ENCODE measurements at places on chromosomes 1 and 21.

DNA sequence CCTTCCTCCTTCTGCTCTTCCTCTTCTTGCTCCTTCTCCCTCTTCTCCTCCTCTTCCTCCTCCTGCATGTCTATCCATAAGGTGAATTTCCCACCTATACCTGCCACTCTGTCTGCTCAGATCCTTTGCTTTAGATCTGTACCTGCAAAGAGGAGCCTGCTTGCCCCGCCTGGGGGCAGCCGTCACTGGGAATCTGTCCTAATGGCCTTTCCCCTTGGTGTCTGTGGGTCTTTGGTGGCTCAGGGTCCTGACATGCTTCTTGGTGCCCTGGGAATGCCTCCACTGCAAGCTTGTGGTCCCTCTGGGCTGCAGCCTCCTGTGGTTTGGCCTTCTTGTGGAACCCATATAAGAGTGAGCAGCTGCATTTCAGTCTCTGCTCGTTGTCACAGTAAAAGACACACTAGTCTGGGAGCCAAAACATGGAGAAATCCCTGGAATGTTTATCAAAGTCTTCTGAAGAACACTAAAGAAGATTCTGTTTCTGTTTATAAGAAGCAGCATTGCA lies 79.5 kb upstream of the CSF3R start:
- DNase-seq = no peak

DNA sequence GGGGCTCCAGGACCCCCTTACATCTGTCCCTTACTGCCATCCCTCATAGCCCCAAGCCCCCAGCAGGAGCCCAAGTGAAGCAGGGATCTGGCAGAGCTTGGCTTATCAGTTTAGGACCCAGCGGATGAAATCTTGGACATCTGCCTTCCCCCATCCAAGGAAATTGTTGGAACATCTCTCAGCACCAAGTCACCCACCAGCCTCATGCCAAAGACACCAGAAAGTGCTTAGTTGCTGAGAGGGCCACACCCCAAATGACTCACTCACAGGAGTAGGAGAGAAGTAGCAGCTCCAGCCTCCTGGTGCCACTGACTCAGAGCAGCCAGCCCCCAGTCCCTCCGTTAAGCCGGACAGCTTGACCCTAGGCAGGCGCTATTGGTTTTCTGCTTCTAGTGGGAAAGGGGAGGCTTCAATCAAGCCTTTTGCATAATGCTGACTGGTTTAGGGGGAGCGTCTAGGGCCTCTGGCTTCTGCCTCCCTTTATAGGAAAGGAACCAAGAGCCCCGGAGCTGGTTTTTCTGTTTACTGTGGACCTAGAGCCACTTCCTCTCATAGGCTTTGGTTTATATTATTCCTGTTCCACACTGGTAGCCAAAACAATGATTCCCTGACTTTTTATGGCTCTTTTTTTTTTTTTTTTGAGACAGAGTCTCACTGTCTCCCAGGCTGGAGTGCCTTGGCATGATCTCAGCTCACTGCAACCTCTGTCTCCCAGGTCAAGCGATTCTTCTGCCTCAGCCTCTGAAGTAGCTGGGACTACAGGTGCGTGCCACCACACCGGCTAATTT lies 114.2 kb upstream of the IPO9 start:
- peak; percentile 98 for DNase-seq

DNA sequence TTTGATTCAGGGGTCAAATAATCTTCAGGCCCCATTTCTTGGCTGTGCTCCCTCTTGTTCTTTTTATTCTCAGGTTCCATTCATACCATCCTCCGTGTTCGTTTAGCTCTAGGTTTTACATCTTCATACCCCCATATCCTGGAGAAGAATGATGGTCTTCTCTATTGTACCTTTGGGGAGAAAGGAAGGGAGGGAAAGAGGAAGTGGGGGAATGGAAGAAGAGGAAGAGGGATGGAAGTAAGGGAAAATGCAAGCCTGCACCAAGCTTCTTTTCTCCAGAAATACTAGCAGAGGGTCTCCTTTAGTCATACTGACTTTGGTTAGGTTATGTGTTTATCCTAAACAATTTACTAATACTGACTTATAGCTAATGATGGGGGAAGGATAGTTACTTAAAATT lies 52.4 kb downstream of the FNBP1L start:
- no peak for DNase-seq

- DNase-seq = peak; percentile 96
Measured at GRCh38 chr1:25890239-25891034, 14.9 kb upstream of the PAQR7 start.

DNA sequence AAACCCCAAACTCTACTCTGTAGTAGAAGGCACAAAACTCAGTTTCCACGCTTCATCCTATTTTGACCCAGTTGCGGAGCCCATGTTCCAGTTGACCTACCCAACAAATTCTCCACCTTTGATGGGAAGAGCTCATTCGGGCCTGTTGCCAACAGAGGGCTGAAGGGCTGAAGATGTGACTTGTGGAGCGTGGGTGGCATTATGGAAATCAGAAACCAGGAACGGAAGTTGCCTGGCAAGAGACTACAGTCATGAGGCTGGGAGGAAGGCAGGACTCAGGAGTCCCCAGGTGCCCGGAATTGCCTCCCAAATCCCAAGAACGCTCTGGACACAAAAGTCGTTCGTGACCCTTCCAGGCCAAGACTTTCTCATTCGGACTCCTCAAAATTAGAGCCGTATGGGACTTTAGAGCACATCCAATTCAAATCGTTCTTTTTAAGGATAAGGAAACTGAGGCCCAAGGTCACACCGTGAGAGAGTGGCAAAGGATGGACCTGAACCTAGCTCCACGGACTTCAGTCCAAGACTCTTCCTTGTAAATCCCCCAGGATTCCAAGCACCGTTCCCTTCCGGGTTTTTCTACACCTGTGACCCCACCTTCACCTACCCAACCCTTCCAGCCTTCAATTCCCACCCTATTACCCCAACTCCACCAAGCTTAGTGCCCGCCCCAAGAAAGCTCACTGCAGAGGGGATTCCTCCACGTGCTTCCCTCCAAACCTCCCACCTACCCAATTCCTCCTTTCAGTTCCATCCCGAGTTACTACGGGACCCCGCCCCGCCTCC lies 739 bp downstream of the SMG5 start:
- DNase-seq = no peak

GRCh38 chr1:221573756-221574155 lies 168.1 kb downstream of the DUSP10 start:
- no peak for DNase-seq

DNA sequence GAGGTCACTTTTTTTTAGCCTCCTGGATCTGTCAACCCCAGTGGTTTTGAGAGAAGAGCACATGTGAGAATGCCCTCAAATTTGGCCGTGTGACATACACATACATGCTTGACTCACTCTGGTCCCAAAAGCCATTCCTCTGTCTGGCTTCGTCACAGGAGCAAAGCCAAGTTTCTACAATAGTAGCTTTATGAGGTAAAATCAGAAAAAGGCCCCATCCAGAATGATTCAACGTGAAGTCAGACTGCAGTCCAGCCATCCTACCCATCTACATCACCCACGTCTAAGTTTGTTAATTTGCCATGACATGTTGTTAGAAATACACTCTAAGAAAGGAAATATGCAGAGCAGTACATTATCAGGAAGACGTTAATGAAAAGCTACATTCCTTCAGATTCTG lies 245.2 kb downstream of the SDCCAG8 start:
- peak; percentile 79 for DNase-seq

- DNase-seq = no peak
Measured at GRCh38 chr1:53567450-53567849, 108.3 kb downstream of the DMRTB1 start.

GRCh38 chr1:94231746-94232145 lies 5.6 kb downstream of the ARHGAP29 start:
- no peak for DNase-seq

Measured in foreskin keratinocyte (primary cell).